ENCODE measurements at places on chromosomes 5 and 9.

DNA sequence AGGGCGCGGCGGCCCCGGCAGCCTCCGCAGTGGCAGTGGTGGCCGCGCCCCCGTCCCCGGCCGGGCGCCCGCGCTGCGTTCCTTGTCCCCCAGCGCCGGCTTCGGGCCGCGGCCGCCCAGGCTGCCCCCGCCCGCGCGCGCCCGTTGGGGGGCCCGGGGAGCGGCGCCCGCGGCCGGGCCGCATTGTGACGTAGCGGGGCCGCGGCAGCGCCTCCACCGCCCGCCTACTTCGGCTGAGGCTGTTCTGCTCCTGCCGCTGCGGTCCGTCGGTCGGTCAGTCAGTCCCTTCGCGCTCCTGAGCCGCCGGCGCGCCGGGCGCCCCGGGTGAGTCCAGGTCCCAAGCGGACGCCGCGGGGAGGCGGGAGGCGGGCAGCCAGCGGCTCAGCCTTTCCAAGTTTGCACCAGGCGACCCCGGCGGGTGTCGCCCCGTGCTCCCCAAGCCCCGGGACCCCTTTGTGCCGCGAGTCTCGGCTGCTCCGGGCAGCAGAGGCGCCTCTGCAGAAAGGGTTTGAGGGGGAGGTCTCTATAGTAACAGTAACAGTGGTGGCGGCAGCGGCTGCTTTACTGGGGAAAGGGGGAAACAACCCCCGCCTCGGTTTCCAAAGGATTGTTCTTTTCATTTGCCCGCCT, at the start of gene SNCAIP:
Gene SNCAIP, plus strand, starts transcription at position 277 of the 630 bp plus-strand sequence. CDS start 78,898 bp downstream, outside the sequence.
- no peak for DNase-seq

DNA sequence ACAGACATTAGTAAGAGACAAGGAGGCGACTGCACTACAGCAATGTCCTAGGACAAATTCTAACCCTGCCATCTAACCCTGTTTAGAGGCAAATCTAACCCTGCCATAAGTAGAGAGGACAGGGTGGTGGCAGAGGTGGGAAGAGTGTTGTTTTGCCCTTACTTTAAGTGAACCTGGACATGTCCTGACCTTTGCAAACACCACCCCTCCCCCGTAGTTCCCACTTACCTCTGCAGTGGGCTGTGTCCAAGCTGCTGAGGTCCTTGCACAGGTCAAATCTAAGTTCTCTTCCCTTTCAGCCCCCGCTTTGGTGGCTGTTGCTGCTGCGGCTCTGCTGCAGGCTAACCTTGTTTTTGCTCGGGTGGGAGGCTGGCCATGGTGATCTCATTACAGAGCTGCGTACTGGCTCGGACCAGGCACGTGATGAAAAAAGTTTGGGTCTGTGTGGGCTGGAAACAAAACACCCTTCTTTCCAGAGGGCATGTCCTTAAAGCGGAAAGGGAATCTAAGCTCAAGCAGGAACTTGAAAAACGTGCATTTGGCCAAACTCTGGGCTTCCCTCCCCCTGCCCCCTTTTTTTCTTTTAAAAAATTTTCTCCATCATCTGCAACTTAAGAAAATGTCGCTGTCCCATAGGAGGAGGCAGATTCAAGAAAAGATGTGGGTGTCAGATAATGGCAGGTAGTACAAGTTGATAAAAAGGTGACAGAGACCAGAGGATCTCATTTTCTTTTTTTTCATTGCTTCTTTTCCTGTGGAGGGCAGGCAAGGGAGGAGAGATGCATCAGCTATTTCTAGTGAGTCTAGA, at the start of gene FAXDC2:
Gene FAXDC2, minus strand, starts transcription at position 349 of the 808 bp plus-strand sequence. CDS start 12,425 bp downstream, outside the sequence.
- no peak for DNase-seq

DNA sequence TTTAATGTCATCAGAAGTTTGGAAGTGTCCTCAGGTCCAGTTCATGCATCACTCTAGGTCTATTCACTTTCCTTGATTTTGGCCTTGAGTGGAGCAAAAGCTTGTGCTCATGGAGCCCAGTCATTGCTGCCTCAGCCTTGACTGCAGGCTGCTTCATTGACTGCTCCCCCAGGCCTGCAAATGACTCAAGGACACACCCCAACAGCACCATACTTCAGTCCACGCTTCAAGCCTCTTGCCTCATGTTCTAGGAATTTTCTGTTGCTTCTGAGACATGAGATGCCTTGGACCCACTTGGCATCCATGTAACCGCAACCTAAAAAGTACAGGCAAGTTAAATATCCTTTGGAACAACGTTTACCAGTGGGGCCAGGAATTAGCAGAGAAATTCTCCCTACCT, 193.7 kb downstream of the PIK3R1 start:
- no peak for DNase-seq

GRCh38 chr5:92850886-92851285, 730.1 kb downstream of the NR2F1-AS1 start:
- no peak for DNase-seq

- no peak for DNase-seq
Measured at GRCh38 chr9:128088253-128088945, 20.4 kb downstream of the SLC25A25 start.

DNA sequence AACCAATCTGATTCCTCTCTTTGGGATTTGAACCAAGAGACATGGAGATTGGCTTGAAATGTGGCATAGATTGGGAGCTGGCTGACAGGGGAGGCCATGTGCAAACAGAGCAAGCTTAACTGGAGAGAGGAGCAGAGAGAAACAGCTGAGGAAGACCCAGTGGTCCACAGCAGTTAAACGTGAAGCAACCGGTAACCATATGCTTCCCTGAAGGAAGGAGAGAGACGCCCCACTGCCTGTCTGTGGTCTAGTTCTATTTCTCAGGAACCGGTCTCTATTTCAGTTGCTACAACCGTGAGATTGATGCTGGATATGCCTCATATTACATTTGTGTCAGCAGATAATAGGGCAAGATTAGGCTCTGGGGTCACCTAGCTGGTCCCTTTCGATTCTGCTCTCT, 13.6 kb upstream of the GAS1 start:
- no peak for DNase-seq

DNA sequence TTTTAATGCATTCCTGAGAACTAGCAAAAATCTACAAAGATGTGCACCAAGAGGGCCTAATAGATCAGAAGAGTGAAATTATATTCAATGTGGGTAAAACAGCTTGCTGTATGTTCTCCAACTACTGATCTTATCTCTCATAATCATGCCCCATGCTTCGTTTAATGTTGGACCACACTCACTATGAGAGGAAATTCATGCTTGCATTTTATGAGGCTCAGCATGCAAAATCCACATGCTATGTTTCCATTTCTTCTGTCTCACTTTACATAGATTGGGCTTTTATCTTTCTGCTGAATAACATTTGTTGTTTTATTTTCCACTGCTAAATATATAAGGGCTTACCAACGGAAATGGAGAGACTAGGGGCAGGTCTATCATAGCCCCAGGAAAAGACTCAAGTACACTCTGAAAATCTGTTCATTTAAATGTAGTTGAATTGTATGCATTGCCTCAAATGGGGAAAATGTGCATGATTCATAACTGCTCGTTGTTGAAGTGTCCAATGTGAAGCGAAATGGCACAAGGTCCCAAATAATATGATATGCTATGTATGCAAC, 474.2 kb downstream of the EFNA5 start:
- DNase-seq = no peak

GRCh38 chr5:115816226-115817081, at the start of gene CDO1:
Gene CDO1, minus strand, starts transcription at chr5:115816659. Its CDS starts 262 bp downstream, at chr5:115816397.
- DNase-seq = no peak

- DNase-seq = no peak
Measured at GRCh38 chr5:167688341-167689130, 602.9 kb upstream of the WWC1 start.

DNA sequence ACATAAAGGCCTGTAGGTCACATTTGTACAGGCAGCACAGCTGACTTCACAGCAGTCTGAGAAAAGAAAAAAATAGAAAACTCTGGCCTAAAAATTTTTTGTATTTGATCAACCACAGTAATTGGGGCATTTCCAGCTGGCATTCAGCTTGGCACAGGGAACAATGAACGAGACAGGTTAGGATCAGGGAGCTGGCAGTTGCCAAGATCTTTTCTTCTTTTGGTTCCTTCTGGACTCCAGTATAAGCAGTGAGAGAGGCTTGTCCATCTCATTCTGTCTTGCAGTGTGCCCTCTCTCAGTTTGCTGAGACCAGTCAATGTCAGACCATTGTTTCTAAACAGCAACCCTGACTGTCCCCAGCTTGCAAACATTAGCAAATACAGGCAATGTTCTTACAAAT, 601.1 kb downstream of the TLR4 start:
- DNase-seq = no peak

DNA sequence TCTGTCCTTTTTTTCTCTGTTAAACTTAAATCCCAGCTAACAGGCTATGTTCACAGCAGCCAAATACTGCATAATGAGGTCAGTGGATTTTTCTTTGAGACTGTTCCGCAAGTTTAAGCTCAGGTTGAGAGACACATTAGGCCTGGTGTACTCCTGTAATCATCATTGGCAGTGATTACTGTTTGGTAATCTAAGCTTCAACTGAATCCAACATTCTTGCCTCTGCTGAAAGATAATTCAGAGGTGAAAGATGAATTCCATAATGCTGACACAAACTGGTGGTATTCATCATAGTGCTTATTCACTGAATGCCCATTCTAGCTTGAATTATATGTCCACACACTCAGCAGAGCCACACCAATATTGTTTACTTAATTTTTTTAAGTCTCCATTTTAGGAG, 108.5 kb downstream of the NFIB start:
- DNase-seq = no peak

DNA sequence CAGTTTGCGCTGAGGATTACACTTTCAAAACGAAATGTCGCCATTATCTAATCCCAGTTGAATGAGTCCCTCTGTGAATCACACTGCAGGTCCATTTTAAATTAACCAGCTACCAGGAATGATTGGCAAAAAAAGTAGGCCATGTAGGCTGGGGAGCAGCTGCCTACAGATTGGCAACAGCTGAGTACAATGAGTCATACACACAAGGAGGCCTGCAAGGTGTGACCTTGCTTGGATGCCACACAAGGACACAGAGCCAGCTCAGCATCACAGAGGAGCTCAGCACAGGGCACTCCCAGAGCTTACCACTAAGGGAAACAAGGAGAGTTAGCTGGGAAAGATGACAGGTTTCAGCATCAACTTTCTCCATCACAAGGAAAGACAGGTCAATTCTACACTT, 12.9 kb downstream of the HAVCR1 start:
- DNase-seq = no peak

GRCh38 chr5:113548396-113548795, 34.9 kb downstream of the YTHDC2 start:
- DNase-seq = no peak

GRCh38 chr9:115637661-115638060, 515.9 kb upstream of the PAPPA start:
- DNase-seq = no peak

DNA sequence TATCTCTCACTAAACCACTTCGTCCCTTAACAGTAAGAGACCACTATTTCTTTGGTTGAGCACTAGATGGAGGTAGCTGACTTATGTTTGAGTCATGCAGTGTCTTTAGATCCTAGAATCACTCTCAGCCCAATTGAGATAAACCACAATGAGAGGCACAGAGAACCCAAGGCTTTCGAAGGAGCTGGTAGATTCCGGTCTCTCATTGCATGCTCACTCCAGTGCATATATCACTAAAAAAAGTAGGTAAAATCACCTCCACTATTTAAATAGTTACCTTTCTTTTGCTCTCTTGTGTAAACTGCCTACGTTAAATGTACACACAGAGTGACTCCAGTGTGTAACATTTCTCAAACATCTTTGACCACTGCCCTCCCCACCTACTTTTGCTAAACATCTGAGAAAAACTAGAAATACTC, 27.6 kb downstream of the ACTL7A start:
- DNase-seq = no peak

DNA sequence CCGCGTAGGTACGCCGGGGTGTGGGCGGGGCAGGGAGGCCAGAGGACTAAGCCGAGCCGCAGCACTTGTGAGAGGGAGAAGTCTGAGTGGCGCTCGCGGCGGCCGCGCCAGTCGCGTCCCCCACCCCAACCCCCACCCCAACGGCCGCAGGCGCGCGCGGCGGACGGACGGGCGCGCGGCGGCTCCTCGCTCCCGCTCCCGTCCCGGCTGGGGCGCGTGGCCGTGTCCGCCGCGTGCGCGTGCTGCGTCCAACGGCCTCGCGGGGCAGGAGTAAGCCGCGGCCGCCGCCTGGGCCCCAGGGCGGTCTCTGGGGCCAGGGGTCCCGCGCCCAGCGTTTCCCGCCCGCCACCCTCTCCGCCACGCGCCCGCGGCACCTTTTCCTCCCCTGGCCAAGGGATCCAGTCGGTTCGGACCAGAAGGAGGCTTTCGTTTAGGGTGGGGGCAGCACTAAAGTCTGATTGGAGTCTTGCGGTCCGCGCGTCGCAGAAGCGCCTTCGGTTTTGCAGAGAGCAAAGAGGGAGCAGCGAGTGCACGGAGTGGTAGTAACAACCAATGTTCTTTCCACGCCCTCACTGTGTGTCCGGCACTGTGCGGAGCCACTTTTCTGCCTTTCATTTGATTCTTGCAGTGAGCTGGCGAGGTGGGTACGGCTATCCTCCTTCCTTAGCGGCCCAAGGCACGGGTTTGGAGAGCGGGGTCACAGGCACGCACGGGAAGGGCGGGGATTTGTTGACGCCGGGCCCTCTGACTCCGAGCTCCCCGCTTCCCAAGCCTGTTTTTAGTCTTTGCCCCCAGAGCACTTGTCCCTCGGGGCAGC, 483 bp downstream of the G3BP1 start:
- peak; percentile 23 for DNase-seq

DNA sequence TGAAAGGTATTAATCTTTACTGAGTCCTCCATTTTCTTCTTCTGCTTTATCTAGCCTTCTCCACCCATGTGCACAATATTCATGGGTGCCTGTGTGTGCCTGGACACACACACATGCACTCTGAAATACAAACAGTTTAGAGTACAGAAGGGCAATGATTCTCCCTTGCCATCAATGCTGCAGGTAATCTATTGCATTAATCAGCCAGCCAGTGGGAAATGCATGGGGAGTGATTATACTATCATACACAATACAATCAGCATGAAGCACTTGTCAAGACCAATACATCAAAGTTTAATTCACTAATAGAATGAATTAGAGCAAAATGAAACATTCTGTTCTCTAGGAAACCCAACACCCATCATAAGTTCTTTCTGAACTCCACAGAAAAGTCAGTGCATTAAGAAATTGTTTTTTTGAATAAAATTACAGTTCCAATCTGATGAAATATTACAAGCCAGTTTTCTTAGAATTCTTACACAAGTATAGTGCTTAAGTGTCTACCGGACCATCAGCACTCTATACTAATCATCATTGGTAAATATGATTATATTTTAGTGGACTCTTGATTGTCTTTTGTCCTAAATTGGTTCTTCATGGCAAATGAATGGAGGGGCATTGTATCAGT, 172.2 kb downstream of the ZSWIM6 start:
- DNase-seq = no peak

- no peak for DNase-seq
Measured at GRCh38 chr9:34254141-34254913, 74.7 kb downstream of the KIF24 start.

DNA sequence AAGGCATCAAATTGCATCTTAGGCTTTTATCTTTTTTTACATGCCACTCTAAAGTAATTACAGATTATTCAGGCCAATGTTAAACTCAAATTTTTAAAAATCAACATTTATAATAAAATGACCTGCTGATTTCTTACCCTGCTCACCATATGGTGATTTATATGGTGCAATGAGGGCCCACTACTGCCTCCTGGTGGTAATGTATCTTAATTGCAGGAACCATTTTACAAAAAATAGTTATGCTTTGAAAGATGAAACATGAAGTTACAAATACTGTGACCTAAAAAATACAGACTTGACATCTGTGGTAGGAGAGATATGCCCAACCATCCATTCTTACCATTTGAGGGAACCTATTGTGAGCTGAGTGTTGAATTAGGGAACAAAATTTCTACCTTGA, 292.6 kb upstream of the TAS2R1 start:
- DNase-seq = no peak

GRCh38 chr9:135531096-135531495, 9.9 kb downstream of the LCN1 start:
- DNase-seq = no peak

GRCh38 chr5:8981016-8981415, 564.9 kb downstream of the SEMA5A start:
- no peak for DNase-seq

All from activated gamma-delta T cell treated with anti-CD3 and anti-CD28 coated beads, Interleukin-2, amount 50 U/mL, for 16 hours (primary cell).